NCI-H69 (cell line): ENCODE measurements at places on chromosomes 3 and 15.

GRCh38 chr3:140270329-140270728, 335.3 kb downstream of the CLSTN2 start:
- no peak for DNase-seq

- DNase-seq, result no peak
Observed at GRCh38 chr3:39651993-39652739, 157.2 kb upstream of the MYRIP start.

- no peak for DNase-seq
Observed at GRCh38 chr3:37216597-37217097, 42.3 kb upstream of the LRRFIP2 start.

- DNase-seq, result no peak
Observed at GRCh38 chr15:95594496-95594895, 736.0 kb upstream of the NR2F2 start.

GRCh38 chr3:187975561-187976364, 178.2 kb upstream of the LPP start:
- peak; percentile 35 for DNase-seq

GRCh38 chr3:184472723-184473428, 88.7 kb upstream of the EPHB3 start:
- DNase-seq, result no peak

DNA sequence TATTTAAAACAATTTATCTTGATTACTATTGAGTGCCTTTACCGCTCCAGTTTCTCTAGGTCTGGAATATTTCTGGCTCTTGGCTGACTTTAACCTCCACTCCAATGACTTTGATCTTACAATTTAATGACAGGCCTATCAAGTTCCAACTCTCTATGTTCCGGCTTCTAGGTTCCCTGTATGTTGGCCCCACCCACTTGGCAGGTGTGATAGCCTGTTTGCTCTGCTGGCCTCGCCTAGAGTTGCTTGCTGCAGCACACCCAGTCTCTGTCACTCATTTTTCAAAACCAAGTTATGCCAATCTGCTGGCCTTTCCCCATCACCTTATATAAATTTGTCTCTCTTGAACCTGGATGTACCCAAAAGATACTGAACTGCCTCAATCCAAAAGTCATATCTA, 428.0 kb downstream of the ROBO1 start:
- peak; percentile 54 for DNase-seq

GRCh38 chr15:88177451-88177850, 79.1 kb downstream of the NTRK3 start:
- DNase-seq, result no peak

- no peak for DNase-seq
Observed at GRCh38 chr15:68704496-68705021, 116.1 kb downstream of the ANP32A start.

DNA sequence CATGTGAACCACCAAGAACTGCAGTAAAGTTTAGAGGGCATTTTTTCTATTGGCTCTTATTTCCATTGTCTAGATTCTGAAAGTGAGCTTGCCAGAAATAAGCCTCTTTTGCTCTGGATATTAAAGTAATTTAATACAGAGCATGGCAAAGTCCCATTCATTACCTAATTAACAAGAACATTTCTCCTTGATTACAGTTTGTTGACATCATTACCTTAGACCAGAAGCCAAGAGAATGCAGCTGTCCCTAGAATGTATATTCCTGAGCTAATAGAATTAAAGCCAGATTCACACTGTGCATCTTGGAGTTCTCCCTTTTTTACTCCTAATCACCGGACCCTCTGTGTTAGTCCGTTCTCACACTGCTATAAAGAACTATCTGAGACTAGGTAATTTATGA, 46.4 kb upstream of the TM4SF4 start:
- peak; percentile 3 for DNase-seq

DNA sequence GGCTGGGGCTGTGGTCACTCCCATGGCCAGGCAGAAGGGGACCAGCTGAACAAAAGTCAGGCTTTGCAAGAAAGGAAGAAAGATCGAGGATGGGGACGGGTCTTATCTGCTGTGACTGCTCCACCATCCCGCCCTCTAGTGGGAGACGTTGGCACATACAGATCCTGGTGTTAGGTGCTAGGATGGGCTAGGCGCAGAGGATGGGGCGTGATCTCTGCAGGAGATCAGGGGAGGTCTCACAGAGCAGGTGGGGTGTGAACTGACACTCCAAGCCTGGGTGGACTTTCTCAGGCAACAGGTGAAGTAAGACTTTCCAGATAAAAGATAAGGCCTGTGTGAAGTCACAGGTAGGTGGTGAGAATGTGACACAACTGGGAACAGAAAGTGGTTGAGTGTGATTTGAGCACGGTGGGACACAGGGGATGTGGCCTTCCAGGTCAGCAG, 141.9 kb upstream of the SMAD3 start:
- peak; percentile 59 for DNase-seq

- no peak for DNase-seq
Observed at GRCh38 chr3:154224366-154224765, 99.9 kb downstream of the DHX36 start.

DNA sequence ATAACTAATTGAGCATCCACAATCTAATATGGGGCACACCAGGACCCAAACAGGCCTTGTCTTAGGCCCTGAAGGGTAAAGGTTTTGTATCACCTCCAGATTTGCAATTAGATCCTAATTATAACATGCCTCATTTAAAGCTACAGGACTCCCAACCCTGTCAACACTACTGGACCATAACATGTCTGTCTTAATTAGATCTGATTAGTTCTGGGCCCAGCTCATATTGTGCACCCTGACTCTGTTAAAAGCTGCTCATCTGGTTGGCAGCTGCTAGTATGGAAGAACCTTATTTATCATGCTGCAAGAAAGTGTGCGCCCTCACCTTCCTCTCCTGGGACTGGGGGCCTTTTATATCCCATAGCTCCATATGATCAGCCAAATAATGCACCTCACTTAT, 457.8 kb downstream of the ROBO1 start:
- DNase-seq, result peak; percentile 91

DNA sequence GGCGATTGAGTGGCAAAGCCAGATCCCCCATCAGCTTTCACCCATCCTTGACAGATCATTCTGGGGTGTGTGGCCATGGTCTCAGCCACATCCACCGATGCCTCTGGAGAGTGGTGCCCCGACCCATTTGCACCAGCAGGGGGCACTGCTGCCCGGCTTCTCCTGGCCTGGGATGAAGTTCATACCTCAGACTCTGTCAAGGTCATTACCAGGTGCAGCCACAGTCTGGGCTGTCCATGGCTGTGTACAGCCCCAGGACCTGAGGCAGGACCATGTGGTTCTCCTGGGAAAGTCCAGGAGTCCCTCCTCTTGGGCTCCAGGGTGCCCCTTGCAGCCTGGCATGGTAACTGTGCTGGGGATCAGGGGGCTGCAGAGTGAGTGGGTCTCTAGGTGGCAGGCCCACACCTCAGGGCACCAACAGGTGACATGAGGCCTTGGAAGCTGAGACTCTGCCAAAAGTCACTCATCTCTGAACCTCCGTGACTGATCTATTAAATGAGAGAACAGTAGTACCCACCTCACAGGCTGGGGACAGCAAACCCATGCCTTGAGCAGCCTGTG, 67.2 kb downstream of the CACNA2D2 start:
- peak; percentile 47 for DNase-seq

DNA sequence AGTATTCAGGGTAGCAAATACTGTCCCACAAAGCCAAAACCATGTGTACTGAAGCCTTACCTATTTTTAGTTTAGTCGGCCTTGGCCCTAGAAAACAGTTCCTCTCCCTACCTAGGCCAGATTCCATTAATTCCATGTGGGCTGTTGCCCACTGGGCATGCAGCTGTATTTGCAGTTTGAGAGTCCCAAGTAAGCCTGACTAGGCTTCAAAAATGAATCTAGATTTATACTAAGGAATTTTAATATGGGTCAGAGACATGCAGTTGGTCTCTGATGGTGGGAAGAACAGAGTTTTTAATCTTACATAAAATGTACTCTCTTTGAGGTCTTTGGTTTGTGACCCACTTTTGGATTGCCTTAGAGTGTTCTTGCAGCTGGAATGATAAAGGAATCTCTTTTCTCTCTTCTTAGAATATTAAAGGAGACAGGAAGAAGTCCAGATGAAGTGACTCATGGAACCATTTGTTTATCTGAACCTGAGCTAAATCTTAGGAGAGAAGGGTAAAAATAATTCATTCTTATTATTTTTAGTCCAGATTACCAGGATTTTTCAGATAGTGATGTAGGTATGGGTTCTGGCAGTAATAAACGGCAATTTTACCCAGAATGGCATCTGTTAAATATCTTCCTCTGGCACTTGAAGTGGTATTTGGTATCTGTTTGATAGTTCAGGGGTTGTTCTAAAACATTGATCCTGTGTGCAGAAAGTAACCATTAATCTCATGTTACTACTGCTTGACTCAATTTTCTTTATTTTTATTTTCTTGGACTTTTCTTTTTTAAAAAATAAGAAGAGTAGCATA, 33.8 kb downstream of the GLCE start:
- no peak for DNase-seq

DNA sequence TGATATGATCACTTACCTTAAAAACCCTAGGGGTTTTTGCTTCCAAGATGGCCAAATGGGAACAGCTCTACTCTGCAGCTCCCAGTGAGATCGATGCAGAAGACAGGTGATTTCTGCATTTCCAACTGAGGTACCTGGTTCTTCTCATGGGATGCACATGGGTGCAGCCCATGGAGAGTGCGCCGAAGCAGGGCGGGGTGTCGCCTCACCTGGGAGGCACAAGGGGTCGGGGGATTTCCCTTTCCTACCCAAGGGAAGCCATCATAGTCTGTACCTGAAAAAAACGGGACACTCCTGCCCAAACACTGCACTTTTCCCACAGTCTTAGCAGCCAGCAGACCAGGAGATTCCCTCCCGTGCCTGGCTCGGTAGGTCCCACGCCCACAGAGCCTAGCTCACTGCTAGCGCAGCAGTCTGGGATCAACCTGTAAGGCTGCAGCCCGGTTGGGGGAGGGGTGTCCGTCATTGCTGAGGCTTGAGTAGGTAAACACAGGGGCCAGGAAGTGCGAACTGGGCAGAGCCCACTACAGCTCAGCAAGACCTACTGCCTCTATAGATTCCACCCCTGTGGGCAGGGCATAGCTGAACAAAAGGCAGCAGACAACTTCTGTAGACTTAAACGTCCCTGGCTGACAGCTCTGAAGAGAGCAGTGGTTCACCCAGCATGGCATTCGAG, 78.6 kb downstream of the CTNNB1 start:
- peak; percentile 15 for DNase-seq

DNA sequence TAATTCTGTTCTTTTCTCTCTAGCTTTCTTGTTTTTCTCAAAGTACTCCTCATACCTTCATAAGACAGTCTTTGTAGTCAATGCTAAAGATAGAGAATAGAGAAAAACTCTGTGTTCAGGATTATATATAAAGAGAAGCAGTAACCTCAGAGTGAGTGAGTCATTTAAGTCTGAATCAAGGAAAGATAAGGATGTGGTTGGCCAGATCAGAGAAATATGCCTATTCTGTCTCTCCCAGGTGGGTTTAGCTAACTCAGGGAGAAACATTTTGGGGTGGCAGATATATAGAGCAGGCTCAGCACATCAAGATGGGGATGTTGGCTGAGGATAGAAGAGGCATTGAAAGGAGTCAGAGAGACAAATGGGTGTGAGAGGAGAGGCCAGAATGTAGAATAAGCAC, 31.4 kb downstream of the GTF2E1 start:
- DNase-seq, result no peak

GRCh38 chr15:80662129-80662528, 33.0 kb upstream of the ABHD17C start:
- no peak for DNase-seq

- peak; percentile 71 for DNase-seq
Observed at GRCh38 chr3:184565421-184566211, 4.0 kb downstream of the EPHB3 start.

DNA sequence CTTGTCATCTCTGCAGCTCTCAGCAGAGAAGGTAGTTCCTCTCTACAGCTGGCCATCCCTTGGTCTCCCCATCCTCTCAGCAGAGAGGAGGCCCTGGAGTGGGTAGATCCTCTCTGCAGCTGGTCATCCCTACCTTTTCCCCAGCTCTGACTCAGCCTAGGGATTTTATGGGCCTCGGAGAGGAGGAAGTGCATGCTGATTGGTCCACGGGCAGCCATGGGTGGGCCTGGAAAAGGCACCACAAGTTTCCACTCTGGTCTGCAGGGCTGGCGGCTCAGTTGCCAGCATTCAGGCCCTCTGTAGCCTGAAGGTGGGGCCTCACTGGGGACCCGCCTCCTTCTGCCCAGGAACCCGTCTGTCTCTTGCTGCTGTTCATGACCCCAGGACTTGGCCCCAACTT, 36.9 kb downstream of the NR1D2 start:
- DNase-seq, result no peak

DNA sequence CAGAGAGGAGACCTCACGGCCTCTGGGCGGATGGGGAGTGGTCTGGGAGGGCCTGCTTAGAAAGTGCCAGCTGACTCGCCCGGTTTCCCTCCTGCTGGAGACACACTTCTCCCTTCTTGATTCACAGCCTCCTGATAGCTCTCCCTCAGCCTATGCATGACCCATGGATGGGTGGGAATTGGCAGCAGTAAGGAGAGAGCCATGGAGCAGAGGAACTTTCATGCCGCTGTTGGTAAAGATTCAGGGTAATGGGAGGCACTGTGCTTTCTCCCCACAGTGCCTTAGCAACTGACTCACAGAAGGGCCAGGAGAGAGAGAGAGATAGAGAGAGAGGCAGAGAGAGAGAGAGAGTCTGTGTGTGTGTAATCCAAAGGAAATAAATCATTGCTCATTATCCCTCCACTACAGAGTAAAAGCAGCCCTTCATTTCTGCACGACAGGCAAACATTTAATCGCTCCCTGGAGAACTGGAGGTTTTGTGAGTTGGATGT, 82.8 kb downstream of the SEMA5B start:
- peak; percentile 12 for DNase-seq

DNA sequence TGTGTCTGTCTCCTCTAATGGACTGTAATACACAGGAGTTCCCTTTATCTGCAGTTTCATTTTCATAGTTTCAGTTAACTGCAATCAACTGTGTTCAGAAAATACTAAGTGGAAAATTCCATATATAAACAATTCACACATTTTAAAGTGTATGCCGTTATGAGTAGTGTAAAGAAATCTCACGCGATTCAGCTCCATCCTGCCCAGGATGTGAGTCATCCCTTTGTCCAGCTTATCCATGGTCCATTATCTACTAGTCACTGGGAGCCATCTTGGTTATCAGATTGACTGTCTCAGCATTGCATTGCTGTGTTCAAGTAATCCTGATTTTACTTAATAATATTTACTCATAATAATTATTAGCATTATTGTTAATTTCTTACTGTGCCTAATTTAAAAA, 14.5 kb downstream of the ZPLD1 start:
- no peak for DNase-seq

GRCh38 chr3:183502237-183503181, 53.0 kb downstream of the KLHL6 start:
- peak; percentile 72 for DNase-seq

GRCh38 chr3:195384952-195385351, 57.9 kb downstream of the ACAP2 start:
- no peak for DNase-seq
